ENCODE measurements at places on chromosomes 13 and 19.
A peak's percentile ranks its signal among the peaks of the same experiment; 100 is the strongest.

DNA sequence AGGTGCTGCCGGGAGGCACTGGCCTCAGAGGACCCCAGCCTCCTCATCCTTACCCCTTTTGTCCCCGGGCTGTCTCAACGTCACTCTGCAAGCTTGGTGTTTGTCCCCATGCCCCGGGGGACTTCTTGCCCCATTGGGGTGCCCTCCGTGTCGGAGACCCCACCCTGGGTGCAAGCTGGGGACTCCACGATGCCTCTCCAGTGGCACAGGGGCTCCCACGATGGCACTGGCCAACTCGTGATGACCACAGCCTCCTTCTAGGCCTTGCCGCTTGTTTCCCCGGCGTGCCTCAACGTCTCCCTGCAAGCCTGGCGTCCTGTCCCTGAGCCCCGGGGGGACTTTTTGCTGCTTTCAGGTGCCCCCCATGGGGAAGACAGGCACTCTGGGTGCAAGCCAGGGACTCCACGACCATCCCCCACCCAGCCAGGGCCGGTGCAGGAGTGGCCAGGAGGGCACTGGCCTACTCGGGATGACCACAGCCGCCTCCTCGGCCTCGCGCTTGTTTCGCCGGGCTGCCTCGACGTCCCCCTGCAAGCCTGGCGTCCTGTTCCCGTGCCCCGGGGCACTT, 237.0 kb downstream of the TUBA3C start:
- no peak for DNase-seq

DNA sequence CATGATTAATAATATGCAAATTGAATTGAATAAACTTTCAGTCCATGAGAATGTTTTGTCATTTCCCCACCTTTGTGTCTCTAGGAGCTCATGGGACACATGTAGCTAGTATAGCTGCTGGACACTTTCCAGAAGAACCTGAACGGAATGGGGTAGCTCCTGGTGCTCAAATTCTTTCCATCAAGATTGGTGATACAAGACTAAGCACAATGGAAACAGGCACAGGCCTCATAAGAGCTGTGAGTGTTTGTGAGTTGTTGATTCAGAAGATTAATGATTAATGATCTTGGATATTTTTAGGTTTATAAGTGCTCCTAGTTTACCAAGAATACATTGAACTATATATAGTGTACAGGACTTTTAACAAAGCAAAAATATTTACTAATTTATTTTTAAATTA, 30.1 kb downstream of the TPP2 start:
- DNase-seq: no peak

DNA sequence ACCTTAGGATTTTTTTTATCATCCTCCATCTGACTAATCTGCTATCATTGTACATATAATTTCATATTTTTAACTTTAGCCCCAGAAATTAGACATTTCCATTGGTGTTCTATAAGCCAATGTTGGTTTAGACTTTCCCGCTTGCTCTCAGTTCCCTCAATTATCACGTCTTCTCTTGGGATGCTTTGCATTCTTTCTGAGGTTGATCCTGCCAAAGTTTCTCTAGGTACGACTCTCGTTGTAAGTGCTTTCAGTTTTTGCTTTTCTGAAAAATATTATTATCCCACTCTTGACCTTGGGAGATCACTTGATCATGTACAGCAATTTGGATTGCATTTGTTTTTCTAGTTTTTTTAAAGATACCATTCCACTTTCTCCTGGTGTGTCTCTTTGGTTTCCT, 270.2 kb downstream of the IRS2 start:
- no peak for DNase-seq

DNA sequence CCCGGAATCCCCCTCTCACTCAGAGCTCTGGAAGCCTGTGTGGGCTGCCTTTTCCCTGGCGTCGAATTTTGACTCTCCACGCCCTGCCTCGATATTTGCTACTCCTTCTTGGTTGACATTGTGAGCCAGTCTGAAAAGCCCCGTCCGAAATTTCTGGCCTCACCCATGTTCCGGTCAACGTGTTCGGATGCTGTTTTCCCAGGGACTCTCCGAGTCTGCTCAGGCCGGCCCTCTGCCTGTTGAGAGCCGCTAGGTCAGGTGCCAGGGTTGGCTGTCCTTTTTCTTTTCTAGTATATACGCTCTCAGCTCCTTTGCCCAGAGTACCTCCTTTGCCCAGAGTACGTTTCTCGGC, 6.8 kb upstream of the DGKH start:
- DNase-seq: no peak

GRCh38 chr19:18013210-18014111, 5.5 kb downstream of the ARRDC2 start:
- no peak for DNase-seq

DNA sequence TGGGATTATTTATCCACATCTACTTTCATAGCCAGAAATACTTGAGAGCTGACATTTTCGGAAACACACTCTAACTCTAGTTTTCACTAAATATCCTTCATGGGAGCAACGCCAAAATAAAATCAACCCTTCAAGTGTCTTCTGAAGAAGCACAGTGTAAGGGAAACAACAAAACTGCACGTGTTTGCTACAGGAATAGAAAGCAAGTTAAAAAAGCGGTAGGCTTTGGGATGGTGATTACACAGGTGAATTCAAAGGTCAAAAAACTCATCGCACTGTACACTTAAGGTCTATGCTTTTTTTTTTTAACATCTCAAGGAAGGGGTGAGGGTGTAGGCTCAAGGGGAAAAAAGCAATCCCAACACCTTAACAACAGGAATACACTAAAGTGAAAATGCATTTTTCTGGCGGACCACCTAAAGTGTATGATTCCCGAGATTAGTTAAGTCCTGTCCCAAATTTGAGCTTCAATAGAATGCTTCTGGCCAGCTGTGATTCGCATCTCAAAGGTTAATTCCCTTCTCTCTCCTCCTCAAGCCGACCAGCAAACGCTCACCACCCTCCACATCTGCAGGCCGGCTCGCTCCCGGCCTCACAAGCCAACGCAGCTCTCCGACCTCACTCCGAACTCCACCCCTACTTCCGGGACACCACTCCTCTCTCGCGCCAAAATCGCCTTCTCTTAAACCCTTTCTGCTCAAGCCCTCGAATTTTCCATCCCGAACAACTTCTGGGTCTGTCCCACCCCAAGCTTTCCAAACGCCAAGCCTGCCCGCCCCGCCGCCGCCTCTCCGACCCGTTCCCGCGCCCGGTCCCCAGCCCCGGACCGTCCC, 1.1 kb downstream of the ARGLU1 start:
- DNase-seq: no peak

DNA sequence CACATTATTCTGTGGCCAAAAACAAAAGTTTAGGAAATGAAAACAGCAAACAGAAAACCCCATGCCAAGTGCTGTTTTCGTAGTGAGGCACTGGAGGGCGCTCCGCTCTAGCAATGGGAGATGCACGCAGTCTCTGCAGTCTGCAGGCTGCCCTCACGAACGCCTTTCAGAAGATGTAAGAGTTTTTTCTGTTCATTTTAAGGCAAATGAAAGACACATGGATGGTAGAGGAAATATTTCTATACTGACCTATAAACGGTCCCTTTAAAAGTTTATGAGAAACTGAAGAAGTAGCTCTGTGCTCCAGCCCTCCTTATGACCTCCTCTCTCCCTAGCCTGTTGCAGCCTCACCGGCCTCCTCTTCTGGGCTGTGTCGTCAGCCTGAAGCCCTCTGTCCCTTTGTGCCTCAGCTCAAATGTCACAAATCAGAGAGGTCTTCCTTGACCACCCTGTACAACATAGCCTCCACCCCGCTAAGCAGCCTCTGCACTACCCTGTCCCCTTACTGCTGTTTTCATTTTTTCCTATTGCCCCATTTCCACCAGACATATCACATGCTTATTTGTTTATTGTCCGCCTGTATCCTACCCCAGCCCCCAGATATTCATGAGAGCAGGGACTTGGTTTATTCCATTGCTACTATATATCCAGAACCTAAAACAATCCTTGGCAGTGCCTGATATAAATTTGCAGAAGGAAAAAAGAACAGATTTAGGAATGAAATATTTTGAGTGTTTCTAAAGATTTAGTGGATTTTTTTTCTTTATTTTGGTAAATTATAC, 116.4 kb downstream of the TM9SF2 start:
- DNase-seq: no peak

DNA sequence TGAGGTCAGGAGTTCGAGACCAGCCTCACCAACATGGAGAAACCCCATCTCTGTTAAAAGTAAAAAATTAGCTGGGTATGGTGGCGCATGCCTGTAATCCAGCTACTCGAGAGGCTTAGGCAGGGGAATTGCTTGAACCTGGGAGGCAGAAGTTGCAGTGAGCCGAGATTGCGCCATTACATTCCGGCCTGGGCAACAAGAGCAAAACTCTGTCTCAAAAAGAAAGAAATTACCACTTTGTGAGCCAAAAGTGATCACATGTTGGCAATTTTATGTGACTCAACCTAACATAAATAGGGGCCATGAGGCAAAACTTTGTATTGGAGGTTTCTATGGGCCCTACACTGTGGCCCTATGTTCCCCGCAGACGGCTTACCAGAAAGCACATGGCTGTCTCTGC, 72.2 kb downstream of the MAP4K1 start:
- no peak for DNase-seq

GRCh38 chr13:113741191-113741668, 17.8 kb upstream of the TMEM255B start:
- DNase-seq: no peak

DNA sequence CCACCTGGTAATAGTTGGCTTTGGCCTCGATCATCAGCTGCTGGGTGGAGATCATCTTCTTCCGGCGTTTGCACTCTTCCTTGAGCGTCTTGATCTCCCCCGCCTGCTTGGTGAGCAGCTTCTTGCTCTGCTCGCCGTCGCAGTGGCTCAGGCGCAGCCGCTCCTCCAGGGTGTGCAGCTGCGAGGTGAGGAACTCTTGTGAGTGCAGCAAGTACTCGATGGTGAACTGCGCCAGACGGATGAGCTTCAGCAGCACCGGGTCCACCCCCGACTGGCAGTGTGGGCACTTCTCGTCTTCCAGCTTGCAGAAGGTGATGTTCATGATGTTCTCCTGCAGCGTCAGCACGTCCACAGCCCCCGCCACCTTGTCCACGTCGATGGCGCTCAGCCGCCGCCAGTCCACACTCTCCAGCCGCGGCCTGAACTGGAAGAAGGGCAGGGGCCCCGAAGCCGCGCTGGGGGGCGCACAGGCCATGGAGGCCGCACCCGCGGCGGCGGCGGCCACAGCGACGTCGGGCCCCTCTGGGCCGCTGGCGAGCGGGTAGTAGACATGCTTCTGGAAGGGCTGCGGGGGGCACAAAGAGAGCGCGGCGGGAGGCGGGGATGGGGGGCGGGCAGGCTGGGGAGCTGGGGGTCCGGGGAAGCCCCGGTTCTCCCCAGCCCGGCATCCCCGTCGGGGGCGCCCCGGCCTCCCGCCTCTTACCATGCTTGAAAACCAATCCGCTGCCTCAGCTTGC, 3.0 kb downstream of the DZIP1 start:
- no peak for DNase-seq

DNA sequence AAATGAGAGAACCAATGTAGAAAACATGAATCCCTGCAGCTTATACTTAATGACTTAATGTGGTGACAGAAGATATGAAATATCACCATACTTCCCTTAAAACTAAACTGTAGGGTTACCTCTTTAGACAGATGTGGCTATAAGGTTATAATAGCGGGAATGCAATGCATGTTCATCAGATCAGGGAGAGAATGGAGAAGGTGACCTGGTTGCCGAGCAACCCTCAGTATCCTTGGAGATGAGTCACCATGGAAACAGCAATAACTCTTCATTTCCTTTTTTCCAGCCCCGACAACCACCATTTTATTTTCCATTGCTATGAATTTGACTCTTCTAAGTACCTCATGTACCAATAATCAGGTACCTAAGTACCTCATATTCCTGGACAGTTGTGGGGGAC, 28.0 kb upstream of the ZNF835 start:
- DNase-seq: no peak

GRCh38 chr13:40770934-40771618, at the start of gene MRPS31:
MRPS31 (minus strand) TSS chr13:40771190; CDS start chr13:40771136, 54 bp downstream.
- peak; percentile 93 for DNase-seq

DNA sequence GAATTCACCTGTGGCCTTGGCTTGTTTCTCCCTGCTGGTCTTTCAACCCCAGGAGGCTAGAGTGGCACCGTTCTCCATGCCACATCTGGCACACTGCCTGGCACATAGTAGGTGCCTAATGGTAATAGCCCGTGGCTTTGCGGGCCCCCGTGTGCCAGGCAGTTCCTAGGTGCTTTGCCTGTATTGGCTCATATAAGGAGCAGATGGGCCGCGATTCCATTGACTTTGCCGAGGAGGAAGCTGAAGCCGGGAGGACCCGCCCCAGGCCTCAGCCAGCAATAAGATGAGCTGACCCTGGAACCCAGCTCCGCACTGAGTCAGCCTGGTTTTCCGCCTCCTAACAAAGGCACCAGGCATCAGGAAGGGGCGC, 807 bp downstream of the PGLYRP1 start:
- DNase-seq: no peak

DNA sequence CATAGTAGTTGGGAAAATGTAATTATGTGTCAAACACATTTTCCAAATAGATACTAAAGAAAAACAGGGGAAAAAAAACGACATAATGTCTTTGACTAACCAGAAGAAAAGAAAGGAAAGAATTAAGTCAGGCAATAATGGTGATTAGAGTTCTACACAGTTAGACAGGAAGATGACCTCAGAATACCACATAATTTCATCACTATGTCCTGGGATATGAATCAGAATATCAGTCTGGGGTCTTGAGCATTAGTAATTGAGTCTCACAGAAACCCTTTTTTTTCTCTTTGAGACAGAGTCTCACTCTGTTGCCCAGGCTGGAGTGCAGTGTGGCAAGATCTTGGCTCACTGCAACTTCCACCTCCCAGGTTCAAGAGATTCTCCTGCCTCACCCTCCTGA, 503.4 kb downstream of the SLITRK1 start:
- DNase-seq: no peak

DNA sequence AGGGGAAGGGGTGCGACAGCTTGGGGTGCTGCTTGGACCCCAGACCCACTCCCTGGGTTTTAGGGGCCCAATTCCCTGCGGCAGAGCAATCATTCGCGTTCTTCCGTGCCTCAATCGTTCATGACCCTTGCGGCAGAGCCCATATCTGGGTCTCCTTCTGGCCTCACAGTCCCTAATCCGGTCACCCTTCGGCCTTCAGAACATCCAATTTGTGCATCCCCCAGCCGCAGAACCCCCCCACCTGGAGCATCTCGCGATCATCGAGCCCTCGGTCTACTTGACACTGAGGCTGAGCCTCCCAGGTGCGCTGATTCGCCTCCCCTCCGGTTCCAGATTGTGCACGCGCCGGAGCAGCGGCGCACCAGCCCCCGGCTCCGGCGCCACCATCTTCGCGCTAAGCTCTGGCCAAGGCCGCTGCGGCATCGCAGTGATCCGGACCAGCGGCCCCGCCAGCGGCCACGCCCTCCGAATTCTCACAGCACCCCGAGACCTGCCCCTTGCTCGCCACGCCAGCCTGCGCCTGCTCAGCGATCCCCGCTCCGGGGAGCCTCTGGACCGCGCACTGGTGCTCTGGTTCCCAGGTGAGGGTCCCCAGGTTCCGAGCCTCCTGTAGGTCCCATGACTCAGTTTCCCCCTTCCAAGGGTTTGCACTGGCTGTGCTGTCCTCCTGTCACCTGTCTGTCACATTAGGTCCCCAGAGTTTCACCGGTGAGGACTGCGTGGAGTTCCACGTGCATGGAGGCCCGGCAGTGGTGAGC, 501 bp downstream of the GTPBP3 start:
- DNase-seq: no peak
